ENCODE measurements at places on chromosomes 11 and 22. TPM values are rescaled to one million over a fixed set of nuclear protein-coding genes. Genes with fewer than 3 reads are reported as not detected.

Gene ADM
- 50.8 TPM for total RNA-seq

Gene ANKK1
- total RNA-seq, result 0.24 TPM

Gene HEPN1
- total RNA-seq, result not detected

Gene OR5P2
- 1.4 TPM for total RNA-seq

Gene LAYN
- total RNA-seq, result 17.5 TPM

Gene TCN1
- total RNA-seq, result 1.1 TPM

Gene C11orf65
- total RNA-seq, result 0.46 TPM

Gene NDUFV1
- total RNA-seq, result 272 TPM

DNA sequence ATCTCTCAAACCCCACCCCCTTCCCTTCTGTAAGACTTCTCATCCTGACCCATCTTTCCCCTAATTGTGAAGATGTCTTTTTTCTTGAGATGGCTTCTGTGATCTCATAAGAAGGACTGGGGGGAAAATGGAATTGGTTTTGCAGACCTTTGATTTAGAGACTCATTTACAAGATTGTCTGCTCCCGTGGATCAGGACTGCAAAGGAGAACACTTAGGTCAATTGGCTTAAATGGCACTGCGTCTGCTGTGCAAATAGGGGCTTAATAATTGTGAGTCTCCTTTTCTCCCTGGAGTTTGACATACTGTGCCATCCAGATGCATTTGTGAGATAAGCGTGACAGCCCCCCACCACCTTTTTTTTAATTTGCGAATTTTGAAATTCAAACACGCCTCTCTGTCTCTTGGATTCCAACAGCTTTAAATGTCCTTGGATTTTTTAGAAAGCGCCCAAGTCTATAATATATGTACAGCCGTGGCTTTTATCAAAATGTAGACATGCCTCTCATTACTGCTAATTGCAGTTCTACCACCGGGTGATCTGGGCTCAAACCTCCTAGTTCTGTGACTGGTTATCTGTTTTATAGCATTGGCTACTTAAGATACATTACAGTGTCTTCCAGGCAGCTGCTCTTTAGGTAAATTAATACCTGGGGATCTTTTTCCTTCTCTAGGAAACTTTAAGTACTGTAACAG lies 150.0 kb downstream of the DBX1 start:
- DNase-seq, result no peak
- no peak overlapping the region for H3K27ac ChIP-seq
- H3K4me1 ChIP-seq, result no peaks in the 10 kb centered on the region
- H3K27me3 ChIP-seq, result no peaks in the 10 kb centered on the region
- H3K4me3 ChIP-seq, result no peak overlapping the region

DNA sequence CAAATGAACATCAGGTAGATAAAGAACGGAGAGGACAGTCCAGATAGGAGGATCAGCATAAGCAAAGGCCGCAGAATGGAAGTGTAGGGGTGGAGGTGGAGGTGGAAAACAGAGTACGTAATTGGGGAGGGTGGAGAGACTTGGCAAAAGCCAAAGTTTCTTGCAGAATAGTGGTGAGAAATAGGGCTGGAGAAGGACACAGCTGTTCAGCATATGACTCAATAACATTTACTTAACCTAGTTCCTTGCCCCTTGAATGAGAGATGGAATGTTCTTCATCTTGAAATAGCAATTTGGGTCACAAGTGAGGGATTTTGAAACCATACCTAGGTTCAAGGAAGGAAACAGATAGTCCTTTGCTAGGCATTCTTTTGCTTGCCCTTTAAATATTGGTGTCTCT lies 235.9 kb upstream of the ARHGAP20 start:
- H3K27me3 ChIP-seq, result no peaks in the 10 kb centered on the region
- no peaks in the 10 kb centered on the region for H3K4me1 ChIP-seq
- H3K36me3 ChIP-seq, result no peaks in the 10 kb centered on the region
- no peak for DNase-seq
- no peak overlapping the region for H3K4me3 ChIP-seq
- no peak overlapping the region for H3K27ac ChIP-seq

- H3K36me3 ChIP-seq, result no peaks in the 10 kb centered on the region
- no peak overlapping the region for H3K4me3 ChIP-seq
- H3K27me3 ChIP-seq, result no peaks in the 10 kb centered on the region
- no peaks in the 10 kb centered on the region for H3K4me1 ChIP-seq
- DNase-seq, result no peak
These were observed 135.2 kb downstream of the CEP164 start for GRCh38 chr11:117462864-117463247.

DNA sequence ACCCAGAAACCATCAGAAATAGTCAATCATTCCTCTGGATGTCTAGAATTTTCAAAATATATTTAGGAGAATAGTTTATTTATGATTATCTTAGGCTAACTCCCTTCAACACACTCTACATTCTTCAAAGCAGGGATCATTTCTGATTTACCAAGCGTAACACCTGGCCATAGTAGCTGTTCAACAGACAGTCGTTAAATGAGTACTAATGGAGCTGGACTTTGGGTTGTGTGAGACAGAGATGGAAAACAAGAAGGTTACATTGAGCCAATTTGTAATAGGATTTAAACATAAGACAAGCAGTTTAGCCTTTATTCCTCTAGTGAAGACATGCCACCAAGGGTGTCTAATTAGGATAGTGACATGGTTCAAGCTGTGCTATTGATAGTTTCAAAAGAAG lies 129.2 kb upstream of the ANO3 start:
- H3K4me3 ChIP-seq, result no peak overlapping the region
- no peaks in the 10 kb centered on the region for H3K36me3 ChIP-seq
- H3K27me3 ChIP-seq, result no peaks in the 10 kb centered on the region

DNA sequence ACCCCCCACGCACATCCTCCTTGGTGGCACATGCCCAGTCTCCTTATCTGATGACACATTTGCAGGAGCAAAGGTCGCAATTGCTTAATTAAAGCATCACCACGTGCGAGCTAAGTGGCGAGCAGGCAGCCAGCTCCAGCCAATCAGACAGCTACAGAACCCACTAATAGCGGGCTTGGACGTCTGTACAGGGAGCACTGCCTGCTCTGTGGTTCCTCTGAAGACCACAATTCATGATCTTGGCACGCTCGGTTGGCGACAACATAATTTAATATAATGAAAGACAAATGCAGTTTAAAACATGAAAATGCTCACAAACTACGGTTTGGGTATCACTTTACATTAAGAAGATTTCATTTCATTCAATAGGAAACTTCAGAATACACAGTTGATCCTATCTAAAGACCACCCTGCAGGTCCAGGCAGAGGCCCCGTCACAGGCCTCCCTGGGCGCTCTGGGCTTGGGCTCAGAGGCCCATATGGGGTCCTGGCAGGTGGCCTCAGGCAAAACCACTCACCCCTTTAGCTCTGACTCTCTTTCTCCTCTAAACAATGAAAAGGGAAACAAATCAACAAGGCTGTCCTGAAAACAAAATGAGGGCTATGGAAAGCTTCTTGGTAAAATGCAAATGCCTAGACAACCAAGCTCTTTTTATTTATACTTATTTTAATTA lies 10.4 kb downstream of the PACSIN2 start:
- H3K27ac ChIP-seq, result peak overlapping the region; percentile 38
- H3K4me3 ChIP-seq, result no peak overlapping the region
- DNase-seq, result peak; percentile 53
- H3K36me3 ChIP-seq, result no peaks in the 10 kb centered on the region

- H3K27me3 ChIP-seq, result no peaks in the 10 kb centered on the region
- peak overlapping the region; percentile 51 for H3K27ac ChIP-seq
- peak overlapping the region; percentile 95 for H3K4me3 ChIP-seq
These were observed 1.0 kb upstream of the SLC25A1 start for GRCh38 chr22:19179497-19180048.

GRCh38 chr22:38415561-38416321 lies 39.3 kb downstream of the KCNJ4 start:
- H3K27me3 ChIP-seq, result no peaks in the 10 kb centered on the region
- no peak overlapping the region for H3K27ac ChIP-seq
- no peaks in the 10 kb centered on the region for H3K36me3 ChIP-seq

GRCh38 chr11:79067352-79067679 lies 373.5 kb downstream of the TENM4 start:
- no peak overlapping the region for H3K27ac ChIP-seq
- H3K4me3 ChIP-seq, result no peak overlapping the region
- no peaks in the 10 kb centered on the region for H3K36me3 ChIP-seq
- no peaks in the 10 kb centered on the region for H3K4me1 ChIP-seq
- no peak for DNase-seq

DNA sequence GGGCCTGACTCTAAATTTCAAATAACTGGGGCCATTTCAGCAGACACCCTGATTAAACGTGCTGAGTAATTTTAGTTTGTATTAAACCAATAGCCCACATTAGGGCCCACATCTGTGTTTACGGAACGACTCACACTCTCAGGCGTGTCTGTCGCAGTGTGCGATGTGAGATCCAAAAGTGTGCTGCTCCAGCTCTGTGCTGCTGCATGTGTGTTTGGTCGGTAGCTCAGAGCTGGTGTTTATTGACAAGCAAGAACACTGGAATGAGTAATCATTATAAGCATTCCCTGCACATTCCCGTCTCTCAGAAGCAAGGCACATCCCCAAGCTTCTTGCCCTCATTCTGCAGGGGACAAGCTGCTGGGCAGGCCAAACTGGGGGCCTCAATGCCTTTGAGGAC lies 7.8 kb downstream of the OPCML start:
- DNase-seq, result no peak
- H3K36me3 ChIP-seq, result no peaks in the 10 kb centered on the region
- no peak overlapping the region for H3K27ac ChIP-seq
- H3K27me3 ChIP-seq, result no peaks in the 10 kb centered on the region

GRCh38 chr22:47195484-47196165 lies 433.2 kb downstream of the TBC1D22A start:
- no peaks in the 10 kb centered on the region for H3K4me1 ChIP-seq
- no peaks in the 10 kb centered on the region for H3K27me3 ChIP-seq

- H3K27me3 ChIP-seq, result no peaks in the 10 kb centered on the region
- DNase-seq, result no peak
- H3K27ac ChIP-seq, result no peak overlapping the region
- H3K36me3 ChIP-seq, result no peaks in the 10 kb centered on the region
- H3K4me3 ChIP-seq, result no peak overlapping the region
These were observed 9.4 kb downstream of the LHFPL7 start for GRCh38 chr22:24937114-24937513.

DNA sequence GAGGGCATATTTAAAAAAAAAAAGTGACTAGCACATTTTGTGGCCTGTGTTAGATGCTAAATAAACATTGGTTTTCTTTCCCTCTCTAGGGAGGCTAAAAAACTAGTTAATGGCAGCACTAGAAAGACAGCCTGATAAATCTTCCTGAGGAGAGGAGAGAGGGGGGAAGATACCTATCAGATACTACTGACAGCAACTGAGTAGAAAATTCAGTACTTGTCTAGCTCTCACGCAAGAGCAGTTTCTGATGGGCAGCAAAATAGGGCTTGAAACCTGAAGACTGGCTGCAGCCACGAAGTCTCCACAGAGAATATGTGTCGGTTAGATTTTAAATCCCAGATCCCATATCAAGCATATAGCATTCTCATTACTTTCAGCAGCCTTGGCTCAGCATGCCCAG lies 388.2 kb downstream of the KCNA4 start:
- no peak overlapping the region for H3K27ac ChIP-seq
- H3K4me1 ChIP-seq, result no peaks in the 10 kb centered on the region
- no peaks in the 10 kb centered on the region for H3K27me3 ChIP-seq

DNA sequence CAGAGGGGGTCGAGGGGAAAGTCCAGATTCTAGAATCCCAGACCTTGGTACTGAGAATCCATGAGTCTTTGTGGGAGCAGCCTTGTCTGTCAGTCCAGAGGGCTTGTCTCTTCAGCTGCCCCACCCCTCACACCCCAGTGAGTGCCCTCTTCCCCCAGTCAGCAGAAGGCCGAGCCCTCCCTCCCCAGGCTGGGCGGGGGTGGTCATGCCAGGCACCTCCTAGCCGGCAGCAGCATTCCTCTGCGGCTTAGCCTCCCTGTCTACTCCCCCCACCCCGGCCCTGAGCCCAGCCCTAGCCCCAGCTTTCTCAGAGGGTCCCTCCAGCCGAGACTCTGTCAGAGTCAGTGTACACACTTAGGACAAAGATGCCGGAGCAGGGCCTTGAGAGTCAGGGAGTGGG lies 4.6 kb downstream of the SOX10 start:
- H3K4me1 ChIP-seq, result no peaks in the 10 kb centered on the region
- H3K27ac ChIP-seq, result no peak overlapping the region

GRCh38 chr11:1640076-1640946 lies 10.7 kb downstream of the KRTAP5-5 start:
- peaks cover 13% of the 10 kb centered on the region for H3K4me1 ChIP-seq
- H3K4me3 ChIP-seq, result no peak overlapping the region
- no peaks in the 10 kb centered on the region for H3K36me3 ChIP-seq
- DNase-seq, result no peak
- no peaks in the 10 kb centered on the region for H3K27me3 ChIP-seq
- no peak overlapping the region for H3K27ac ChIP-seq

GRCh38 chr11:131759140-131759539 lies 388.7 kb downstream of the NTM start:
- H3K4me3 ChIP-seq, result no peak overlapping the region
- no peaks in the 10 kb centered on the region for H3K4me1 ChIP-seq
- H3K27me3 ChIP-seq, result no peaks in the 10 kb centered on the region

All from upper lobe of left lung (tissue), 6 donors.